ENCODE measurements at places on chromosomes 5 and 9. TPM values are rescaled to one million over a fixed set of nuclear protein-coding genes. Genes with fewer than 3 reads are reported as not detected.

DNA sequence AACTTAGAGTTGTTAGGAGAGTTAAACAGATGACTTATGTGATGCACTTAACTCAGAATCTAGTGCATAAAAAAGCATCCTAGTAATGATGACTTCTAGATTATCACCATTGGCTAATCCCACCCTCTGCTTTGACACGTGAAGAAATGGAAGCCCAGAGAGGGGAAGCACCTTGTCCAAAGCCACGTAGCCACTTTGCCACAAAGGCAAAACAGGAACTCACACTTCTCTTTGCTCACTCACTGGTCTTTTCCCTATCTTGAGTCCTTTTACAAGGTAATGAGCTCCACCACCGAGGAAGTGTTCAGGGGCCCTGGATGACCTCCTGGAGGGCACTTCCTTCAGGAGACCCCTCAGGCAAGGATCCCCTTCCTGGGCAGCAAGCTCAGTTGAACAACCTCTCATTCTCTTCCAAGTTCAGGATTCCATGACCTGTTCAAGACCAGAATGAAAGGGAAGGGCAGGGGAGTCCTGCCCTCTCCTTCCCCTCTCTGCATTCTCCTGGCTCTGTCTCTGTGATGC is 89.7 kb downstream of the HRH2 start:
- no peak overlapping the region for H3K4me3 ChIP-seq
- H3K4me1 ChIP-seq, result no peaks in the 10 kb centered on the region
- no peaks in the 10 kb centered on the region for H3K36me3 ChIP-seq
- no peak for DNase-seq
- no peak overlapping the region for H3K27ac ChIP-seq

GRCh38 chr5:52359261-52359660 is 428.5 kb upstream of the ITGA1 start:
- no peaks in the 10 kb centered on the region for H3K36me3 ChIP-seq
- no peaks in the 10 kb centered on the region for H3K27me3 ChIP-seq
- H3K4me1 ChIP-seq, result no peaks in the 10 kb centered on the region
- H3K4me3 ChIP-seq, result no peak overlapping the region
- DNase-seq, result no peak

- H3K36me3 ChIP-seq, result peaks cover 5% of the 10 kb centered on the region
- no peak for DNase-seq
- peaks cover 12% of the 10 kb centered on the region for H3K4me1 ChIP-seq
- H3K4me3 ChIP-seq, result no peak overlapping the region
- no peak overlapping the region for H3K27ac ChIP-seq
Measured at GRCh38 chr9:121294151-121294743, 26.3 kb downstream of the GSN start.

- H3K4me1 ChIP-seq, result peaks cover 10% of the 10 kb centered on the region
- no peak overlapping the region for H3K27ac ChIP-seq
- DNase-seq, result no peak
- no peak overlapping the region for H3K4me3 ChIP-seq
- no peaks in the 10 kb centered on the region for H3K36me3 ChIP-seq
Measured at GRCh38 chr5:111514087-111514486, 1.8 kb upstream of the STARD4 start.

- H3K4me1 ChIP-seq, result no peaks in the 10 kb centered on the region
- no peak overlapping the region for H3K27ac ChIP-seq
- no peak for DNase-seq
- no peaks in the 10 kb centered on the region for H3K27me3 ChIP-seq
- H3K36me3 ChIP-seq, result no peaks in the 10 kb centered on the region
Measured at GRCh38 chr5:145903867-145904266, 31.1 kb upstream of the GRXCR2 start.

GRCh38 chr5:59772757-59773156 is 120.8 kb downstream of the PDE4D start:
- H3K36me3 ChIP-seq, result no peaks in the 10 kb centered on the region
- no peak overlapping the region for H3K27ac ChIP-seq
- H3K27me3 ChIP-seq, result peaks cover 7% of the 10 kb centered on the region
- no peak overlapping the region for H3K4me3 ChIP-seq
- DNase-seq, result no peak

DNA sequence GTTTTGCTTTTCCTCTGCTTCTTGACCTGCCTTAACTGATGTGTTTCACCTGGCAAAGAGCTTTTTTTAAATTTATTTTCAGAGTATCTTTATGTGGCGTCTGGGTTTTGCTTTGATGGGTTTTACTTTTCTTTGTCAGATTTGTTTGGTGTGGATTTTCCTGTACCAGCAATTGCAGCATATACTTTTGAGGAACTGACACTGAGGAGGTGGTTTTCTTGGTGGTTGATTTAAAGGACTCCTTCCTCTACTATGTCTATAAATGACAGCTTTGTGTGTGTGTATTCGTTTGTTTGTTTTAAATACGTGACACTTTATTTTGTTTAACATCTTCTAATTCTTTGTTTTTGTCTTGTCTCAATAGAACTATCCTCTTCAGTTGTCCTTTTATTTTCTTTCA is 1071.9 kb upstream of the ARRDC3 start:
- DNase-seq, result no peak
- H3K27me3 ChIP-seq, result no peaks in the 10 kb centered on the region
- H3K4me1 ChIP-seq, result no peaks in the 10 kb centered on the region
- no peak overlapping the region for H3K27ac ChIP-seq
- no peaks in the 10 kb centered on the region for H3K36me3 ChIP-seq

- peaks cover 6% of the 10 kb centered on the region for H3K36me3 ChIP-seq
- no peaks in the 10 kb centered on the region for H3K27me3 ChIP-seq
- DNase-seq, result no peak
- no peak overlapping the region for H3K27ac ChIP-seq
Measured at GRCh38 chr5:119078861-119079260, 8.0 kb downstream of the DMXL1 start.

DNA sequence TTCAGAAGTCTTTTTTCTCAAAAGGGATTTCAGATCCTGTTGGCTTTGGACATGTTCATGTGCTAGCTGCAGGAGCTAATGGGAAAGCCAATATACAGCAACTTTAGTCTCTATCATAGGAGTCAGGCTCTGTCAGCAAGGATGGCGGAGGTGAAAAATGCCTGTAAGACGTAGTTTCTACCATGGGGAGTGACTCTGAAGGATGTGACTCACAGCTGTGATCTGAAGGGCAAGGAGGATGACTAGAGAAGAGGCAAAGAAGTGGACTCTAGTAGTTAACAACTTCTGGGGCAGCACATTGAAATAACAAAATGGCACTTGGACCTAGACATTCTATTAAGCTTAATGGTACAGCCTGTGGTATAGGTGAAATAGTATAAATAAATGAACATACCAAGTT is 3.1 kb upstream of the NDUFS4 start:
- no peak overlapping the region for H3K27ac ChIP-seq
- peaks cover 17% of the 10 kb centered on the region for H3K4me1 ChIP-seq
- DNase-seq, result no peak
- no peaks in the 10 kb centered on the region for H3K36me3 ChIP-seq

DNA sequence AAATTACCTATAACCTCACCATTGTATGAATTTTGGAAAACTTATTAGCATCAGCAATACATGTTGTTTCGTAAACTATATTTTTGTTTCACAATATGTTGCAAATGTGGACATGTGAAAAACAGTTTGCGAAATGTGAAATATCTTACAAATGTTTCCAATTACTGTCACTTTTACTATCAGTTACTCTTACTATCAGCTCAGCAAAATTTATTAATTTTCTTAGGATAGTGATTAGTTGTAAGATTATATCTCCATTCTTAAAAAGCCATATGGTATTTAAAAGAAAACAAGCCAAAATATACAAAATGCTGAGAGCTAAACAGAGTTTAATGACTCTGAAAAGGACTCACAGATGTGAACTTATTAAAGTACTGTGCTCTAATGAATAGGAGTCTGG is 111.9 kb upstream of the LPAR1 start:
- H3K36me3 ChIP-seq, result no peaks in the 10 kb centered on the region
- no peak for DNase-seq

- H3K4me3 ChIP-seq, result no peak overlapping the region
- DNase-seq, result no peak
- no peaks in the 10 kb centered on the region for H3K4me1 ChIP-seq
- H3K27ac ChIP-seq, result no peak overlapping the region
Measured at GRCh38 chr5:120919017-120919416, 454.9 kb downstream of the PRR16 start.

GRCh38 chr5:73266925-73267765 is 94.2 kb downstream of the TMEM174 start:
- no peak for DNase-seq
- H3K4me3 ChIP-seq, result no peak overlapping the region
- no peak overlapping the region for H3K27ac ChIP-seq
- no peaks in the 10 kb centered on the region for H3K36me3 ChIP-seq
- H3K27me3 ChIP-seq, result peaks cover 3% of the 10 kb centered on the region

- H3K36me3 ChIP-seq, result no peaks in the 10 kb centered on the region
- no peak for DNase-seq
- H3K4me1 ChIP-seq, result peaks cover 4% of the 10 kb centered on the region
- H3K27me3 ChIP-seq, result no peaks in the 10 kb centered on the region
- no peak overlapping the region for H3K27ac ChIP-seq
Measured at GRCh38 chr5:65854925-65855324, 71.5 kb upstream of the ERBIN start.

- no peak overlapping the region for H3K4me3 ChIP-seq
- no peaks in the 10 kb centered on the region for H3K4me1 ChIP-seq
- no peaks in the 10 kb centered on the region for H3K27me3 ChIP-seq
- H3K36me3 ChIP-seq, result no peaks in the 10 kb centered on the region
- no peak overlapping the region for H3K27ac ChIP-seq
Measured at GRCh38 chr9:130371196-130371966, 73.4 kb upstream of the ASS1 start.

GRCh38 chr5:176384366-176384930 is 4.0 kb downstream of the NOP16 start:
- no peak overlapping the region for H3K27ac ChIP-seq
- peaks cover 56% of the 10 kb centered on the region for H3K36me3 ChIP-seq
- H3K27me3 ChIP-seq, result no peaks in the 10 kb centered on the region
- no peak overlapping the region for H3K4me3 ChIP-seq
- no peak for DNase-seq
- H3K4me1 ChIP-seq, result peaks cover 29% of the 10 kb centered on the region

GRCh38 chr5:147918101-147918685 is 11.9 kb upstream of the C5orf46 start:
- H3K4me1 ChIP-seq, result no peaks in the 10 kb centered on the region
- no peak overlapping the region for H3K4me3 ChIP-seq
- H3K27me3 ChIP-seq, result no peaks in the 10 kb centered on the region
- no peak for DNase-seq
- H3K36me3 ChIP-seq, result no peaks in the 10 kb centered on the region
- no peak overlapping the region for H3K27ac ChIP-seq

DNA sequence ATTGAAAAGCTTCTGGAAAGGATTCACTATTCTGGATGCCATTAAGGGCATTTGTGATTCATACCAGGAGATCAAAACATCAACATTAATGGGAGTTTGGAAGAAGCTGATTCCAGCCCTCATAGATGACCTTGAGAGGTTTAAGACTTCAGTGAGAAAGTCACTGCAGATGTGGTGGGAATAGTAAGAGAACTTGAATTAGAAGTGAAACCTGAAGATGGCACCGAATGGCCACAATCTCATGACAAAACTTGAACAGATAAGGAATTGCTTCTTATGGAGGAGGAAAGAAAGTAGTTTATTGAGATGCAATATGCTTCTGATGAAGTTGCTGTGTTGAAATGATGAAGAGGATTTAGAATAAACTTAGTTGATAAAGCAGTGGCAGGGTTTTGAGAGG is 254.6 kb upstream of the SLC24A2 start:
- DNase-seq, result peak; percentile 13
- H3K27ac ChIP-seq, result peak overlapping the region; percentile 22
- peaks cover 41% of the 10 kb centered on the region for H3K4me1 ChIP-seq

GRCh38 chr5:167816864-167817263 is 474.6 kb upstream of the WWC1 start:
- no peaks in the 10 kb centered on the region for H3K36me3 ChIP-seq
- H3K4me3 ChIP-seq, result no peak overlapping the region
- no peak for DNase-seq
- no peaks in the 10 kb centered on the region for H3K27me3 ChIP-seq

GRCh38 chr5:11617080-11617479 is 287.2 kb downstream of the CTNND2 start:
- no peak for DNase-seq
- no peak overlapping the region for H3K4me3 ChIP-seq
- no peaks in the 10 kb centered on the region for H3K4me1 ChIP-seq
- no peak overlapping the region for H3K27ac ChIP-seq
- H3K27me3 ChIP-seq, result no peaks in the 10 kb centered on the region

- no peaks in the 10 kb centered on the region for H3K27me3 ChIP-seq
- H3K4me1 ChIP-seq, result no peaks in the 10 kb centered on the region
- no peak overlapping the region for H3K27ac ChIP-seq
- no peaks in the 10 kb centered on the region for H3K36me3 ChIP-seq
Measured at GRCh38 chr5:137164961-137165360, 334.2 kb downstream of the SPOCK1 start.

GRCh38 chr5:135218790-135219568 is 180.1 kb downstream of the MACROH2A1 start:
- DNase-seq, result no peak
- H3K27ac ChIP-seq, result no peak overlapping the region
- no peaks in the 10 kb centered on the region for H3K36me3 ChIP-seq
- H3K4me3 ChIP-seq, result no peak overlapping the region
- no peaks in the 10 kb centered on the region for H3K4me1 ChIP-seq

DNA sequence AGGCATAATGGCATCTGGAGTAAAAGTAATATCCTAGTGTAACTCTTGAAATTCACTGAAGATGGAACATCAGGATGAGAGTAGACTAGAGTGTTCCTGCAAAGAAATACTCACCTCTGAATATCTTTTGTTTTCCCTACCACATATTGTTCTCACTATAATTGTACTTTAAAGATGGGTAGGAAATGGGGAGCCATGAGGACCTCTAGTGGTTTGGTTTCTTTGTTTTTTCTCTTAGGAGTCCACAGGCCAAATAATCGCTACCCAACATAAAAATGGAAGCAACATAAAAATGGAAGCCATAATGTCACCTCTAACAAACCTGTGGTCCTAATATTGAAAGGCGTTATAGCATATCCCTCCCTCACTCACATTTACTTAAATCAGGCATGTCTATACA is 2375.8 kb downstream of the MAT2B start:
- H3K4me1 ChIP-seq, result no peaks in the 10 kb centered on the region
- no peak overlapping the region for H3K4me3 ChIP-seq
- H3K36me3 ChIP-seq, result no peaks in the 10 kb centered on the region
- H3K27me3 ChIP-seq, result no peaks in the 10 kb centered on the region

GRCh38 chr9:23117616-23118015 is 671.0 kb downstream of the DMRTA1 start:
- no peak overlapping the region for H3K4me3 ChIP-seq
- H3K36me3 ChIP-seq, result no peaks in the 10 kb centered on the region
- H3K27me3 ChIP-seq, result no peaks in the 10 kb centered on the region
- no peak for DNase-seq

Gene MARVELD2
- total RNA-seq, result 1.7 TPM

Gene RBM22
- total RNA-seq, result 89.4 TPM

Gene ZNF189
- total RNA-seq, result 25.7 TPM

Gene CXXC5
- total RNA-seq, result 161 TPM

Gene SPATA9
- not detected for total RNA-seq

Gene PCDHA12
- not detected for total RNA-seq

Gene SPATA31C1
- not detected for total RNA-seq
